ENCODE measurements at places on chromosomes 1 and 21. TPM values are rescaled to one million over a fixed set of nuclear protein-coding genes. Genes with fewer than 3 reads are reported as not detected.
A peak's percentile ranks its signal among the peaks of the same experiment; 100 is the strongest.

Gene RPE65
- total RNA-seq: not detected

Gene MNDA
- 3.5 TPM for total RNA-seq

Gene UBASH3A
- not detected for total RNA-seq

Gene B3GALT5
- total RNA-seq: 0.02 TPM

Gene AUNIP
- total RNA-seq: 1.5 TPM

Gene SYDE2
- 16.0 TPM for total RNA-seq

Gene TEDDM1
- total RNA-seq: not detected

Gene EDARADD
- 2.2 TPM for total RNA-seq

- DNase-seq: no peak
- peaks cover 19% of the 10 kb centered on the region for H3K36me3 ChIP-seq
- H3K4me3 ChIP-seq: no peak overlapping the region
- H3K4me1 ChIP-seq: peaks cover 3% of the 10 kb centered on the region
Observed at GRCh38 chr1:42259739-42260064, 75.3 kb downstream of the FOXJ3 start.

GRCh38 chr1:245481261-245481660, 326.5 kb downstream of the KIF26B start:
- H3K4me1 ChIP-seq: no peaks in the 10 kb centered on the region
- H3K27ac ChIP-seq: no peak overlapping the region
- no peaks in the 10 kb centered on the region for H3K27me3 ChIP-seq
- no peaks in the 10 kb centered on the region for H3K36me3 ChIP-seq

- H3K36me3 ChIP-seq: no peaks in the 10 kb centered on the region
- no peak for DNase-seq
- no peaks in the 10 kb centered on the region for H3K4me1 ChIP-seq
- H3K4me3 ChIP-seq: no peak overlapping the region
- no peak overlapping the region for H3K27ac ChIP-seq
- no peaks in the 10 kb centered on the region for H3K27me3 ChIP-seq
Observed at GRCh38 chr1:159089184-159089791, 12.7 kb upstream of the AIM2 start.

DNA sequence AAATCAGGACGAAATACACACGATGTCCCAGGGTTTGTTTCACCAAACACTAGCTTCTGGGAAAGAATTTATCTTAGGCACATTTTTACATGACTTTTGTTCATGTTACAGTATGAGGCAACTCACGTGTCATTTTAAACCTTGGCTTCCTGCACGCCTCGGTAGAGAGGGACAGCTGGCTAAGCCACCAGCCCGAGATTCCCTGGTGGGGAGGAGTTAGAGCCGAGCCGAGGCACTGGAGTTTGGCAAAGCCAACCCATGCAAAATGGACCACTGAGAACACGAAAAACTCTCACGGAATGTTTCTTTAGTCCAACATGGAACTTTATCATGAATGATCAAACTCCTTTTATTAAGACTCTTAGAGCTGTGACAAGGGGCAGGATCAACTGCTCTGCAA, 240.0 kb downstream of the DYRK1A start:
- H3K36me3 ChIP-seq: no peaks in the 10 kb centered on the region
- no peak overlapping the region for H3K4me3 ChIP-seq
- H3K27me3 ChIP-seq: no peaks in the 10 kb centered on the region
- no peak for DNase-seq
- no peak overlapping the region for H3K27ac ChIP-seq

DNA sequence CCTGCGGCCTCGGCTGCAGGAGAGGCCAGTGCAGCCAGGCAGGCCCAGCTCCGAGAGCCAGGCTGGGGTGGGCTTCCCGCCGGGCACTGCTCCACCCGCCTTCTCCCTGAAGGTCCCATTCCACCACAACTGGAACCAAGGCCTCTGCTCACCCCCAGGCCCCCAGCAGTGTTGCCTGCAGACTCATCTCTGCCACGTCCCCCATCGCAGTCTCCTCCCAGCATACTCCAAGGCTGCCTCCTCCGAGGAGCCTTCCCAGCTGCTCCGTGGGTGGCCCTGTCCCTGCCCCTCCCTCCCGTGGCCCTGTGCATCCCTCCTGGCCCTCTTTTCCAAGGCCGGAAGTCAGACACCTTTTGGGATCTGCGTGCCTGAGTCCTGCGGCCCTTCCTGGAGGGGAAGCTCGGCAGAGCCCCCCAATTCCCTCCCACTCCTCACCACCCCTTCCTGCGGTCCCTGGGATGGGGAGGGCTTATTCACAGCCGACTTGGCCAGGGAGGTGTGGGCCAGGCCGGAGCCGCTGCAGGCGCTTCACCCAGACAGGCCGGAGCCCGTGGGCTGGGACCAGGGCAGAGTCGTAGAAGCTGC, 47.6 kb downstream of the SLX9 start:
- DNase-seq: peak; percentile 19
- no peak overlapping the region for H3K4me3 ChIP-seq
- H3K36me3 ChIP-seq: no peaks in the 10 kb centered on the region

- no peak overlapping the region for H3K27ac ChIP-seq
- no peaks in the 10 kb centered on the region for H3K27me3 ChIP-seq
- no peak overlapping the region for H3K4me3 ChIP-seq
- DNase-seq: no peak
- H3K4me1 ChIP-seq: no peaks in the 10 kb centered on the region
- peaks cover 25% of the 10 kb centered on the region for H3K36me3 ChIP-seq
Observed at GRCh38 chr1:219990782-219991510, 55.4 kb downstream of the EPRS1 start.

- DNase-seq: no peak
- H3K27ac ChIP-seq: no peak overlapping the region
- no peaks in the 10 kb centered on the region for H3K27me3 ChIP-seq
- H3K4me1 ChIP-seq: peaks cover 2% of the 10 kb centered on the region
Observed at GRCh38 chr1:7007902-7008301, 222.6 kb downstream of the CAMTA1 start.

GRCh38 chr1:40338745-40339419, 21.8 kb upstream of the COL9A2 start:
- DNase-seq: peak; percentile 77
- no peaks in the 10 kb centered on the region for H3K27me3 ChIP-seq
- no peak overlapping the region for H3K27ac ChIP-seq
- no peaks in the 10 kb centered on the region for H3K4me1 ChIP-seq
- H3K4me3 ChIP-seq: no peak overlapping the region

DNA sequence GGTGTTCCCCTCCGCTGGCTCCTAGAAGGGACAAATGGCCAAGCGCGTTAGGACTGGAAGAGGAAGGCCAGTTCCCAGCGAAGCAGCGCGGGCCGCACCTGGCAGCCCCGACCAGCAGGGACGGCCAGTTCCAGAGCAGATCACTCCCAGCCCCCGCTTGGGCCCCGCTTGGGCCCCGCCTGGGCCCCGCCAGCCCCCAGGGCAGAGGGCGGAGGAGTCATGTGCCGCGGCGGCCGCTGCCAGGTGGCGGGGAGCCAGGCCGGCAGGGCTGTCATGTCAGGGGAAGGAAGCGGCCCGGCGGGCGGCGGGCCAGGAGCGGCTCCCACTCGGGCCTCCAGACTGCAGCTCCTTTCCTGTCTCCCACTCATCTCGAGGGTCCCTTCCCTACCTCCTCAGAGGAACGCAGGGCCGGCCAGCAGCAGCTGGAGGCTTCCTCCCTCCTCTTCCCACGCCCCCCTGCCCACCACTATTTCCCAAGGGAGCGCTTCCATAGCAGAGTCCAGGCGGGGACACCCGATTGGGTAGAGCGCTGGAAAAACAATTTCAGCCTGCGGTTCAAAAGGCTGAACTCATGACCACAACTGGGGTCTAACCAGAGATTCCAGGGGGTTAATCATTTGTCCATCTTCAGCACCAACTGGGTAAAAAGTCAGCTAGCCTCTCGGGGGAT, 16.5 kb downstream of the ZNF697 start:
- H3K27me3 ChIP-seq: no peaks in the 10 kb centered on the region
- H3K4me1 ChIP-seq: peaks cover 43% of the 10 kb centered on the region
- H3K4me3 ChIP-seq: no peak overlapping the region
- H3K27ac ChIP-seq: peak overlapping the region; percentile 90

GRCh38 chr1:50328552-50328951, 94.7 kb downstream of the DMRTA2 start:
- no peaks in the 10 kb centered on the region for H3K36me3 ChIP-seq
- H3K27ac ChIP-seq: no peak overlapping the region
- H3K27me3 ChIP-seq: peaks cover 18% of the 10 kb centered on the region
- DNase-seq: no peak
- peaks cover 8% of the 10 kb centered on the region for H3K4me1 ChIP-seq

DNA sequence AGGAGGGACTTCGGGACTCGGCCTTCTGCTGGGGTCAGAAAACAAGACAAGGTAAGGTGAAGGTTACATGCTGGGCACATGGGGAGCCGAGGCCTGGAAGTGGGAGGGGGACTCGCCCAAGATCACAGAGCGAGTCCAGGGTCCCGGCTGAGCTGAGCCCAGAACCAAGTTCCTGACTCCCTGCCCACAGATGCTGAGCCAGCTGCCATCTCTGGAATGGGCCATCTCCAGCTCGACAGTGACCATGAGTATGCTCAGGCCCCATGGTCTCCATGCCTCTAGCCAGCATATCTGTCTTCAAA, 26.7 kb upstream of the EDN2 start:
- H3K4me1 ChIP-seq: peaks cover 9% of the 10 kb centered on the region
- H3K27ac ChIP-seq: no peak overlapping the region
- H3K27me3 ChIP-seq: no peaks in the 10 kb centered on the region
- H3K36me3 ChIP-seq: peaks cover 23% of the 10 kb centered on the region
- no peak for DNase-seq
- no peak overlapping the region for H3K4me3 ChIP-seq

GRCh38 chr21:44933199-44933917, 6.5 kb upstream of the SLX9 start:
- H3K4me1 ChIP-seq: peaks cover 26% of the 10 kb centered on the region
- H3K4me3 ChIP-seq: no peak overlapping the region
- DNase-seq: no peak

DNA sequence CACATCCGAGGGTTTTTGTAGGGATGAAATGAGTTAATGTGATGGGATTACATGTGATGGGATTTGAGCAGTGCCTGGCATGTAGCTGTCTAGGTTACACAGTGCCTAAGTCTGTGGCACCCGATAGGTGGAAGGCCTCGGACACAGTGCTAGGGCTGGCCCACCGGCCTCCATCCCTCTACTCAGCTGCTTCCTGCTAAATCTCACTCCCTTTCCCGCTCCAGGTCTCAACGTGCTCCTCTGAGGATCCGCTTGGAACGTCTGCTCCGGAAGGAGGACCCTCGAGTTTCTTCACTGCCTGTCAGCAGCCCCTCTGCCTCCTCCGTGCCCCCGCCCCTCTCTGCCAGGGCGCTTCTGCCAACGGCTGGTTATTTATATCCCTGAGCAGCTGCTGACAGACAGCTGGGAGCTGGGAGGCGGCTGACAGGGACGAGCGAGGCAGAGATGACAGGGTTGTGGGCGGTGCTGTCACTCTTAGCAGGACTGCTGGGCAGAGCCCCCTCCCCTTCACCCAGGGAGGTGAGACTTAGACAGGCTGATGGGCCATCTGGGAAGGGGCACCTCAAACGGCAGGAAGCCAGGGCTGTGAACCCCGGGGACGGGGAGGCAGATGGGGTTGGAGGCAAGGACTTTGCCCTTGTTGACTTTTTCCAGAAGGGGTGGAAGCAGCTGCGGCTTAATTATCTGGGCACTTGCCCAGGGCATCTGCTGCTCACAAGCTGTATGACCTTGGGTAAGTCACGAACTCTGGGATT, 26.6 kb upstream of the LRRN2 start:
- H3K27me3 ChIP-seq: peaks cover 5% of the 10 kb centered on the region
- peak; percentile 33 for DNase-seq
- H3K4me3 ChIP-seq: no peak overlapping the region
- no peak overlapping the region for H3K27ac ChIP-seq
- H3K36me3 ChIP-seq: no peaks in the 10 kb centered on the region

DNA sequence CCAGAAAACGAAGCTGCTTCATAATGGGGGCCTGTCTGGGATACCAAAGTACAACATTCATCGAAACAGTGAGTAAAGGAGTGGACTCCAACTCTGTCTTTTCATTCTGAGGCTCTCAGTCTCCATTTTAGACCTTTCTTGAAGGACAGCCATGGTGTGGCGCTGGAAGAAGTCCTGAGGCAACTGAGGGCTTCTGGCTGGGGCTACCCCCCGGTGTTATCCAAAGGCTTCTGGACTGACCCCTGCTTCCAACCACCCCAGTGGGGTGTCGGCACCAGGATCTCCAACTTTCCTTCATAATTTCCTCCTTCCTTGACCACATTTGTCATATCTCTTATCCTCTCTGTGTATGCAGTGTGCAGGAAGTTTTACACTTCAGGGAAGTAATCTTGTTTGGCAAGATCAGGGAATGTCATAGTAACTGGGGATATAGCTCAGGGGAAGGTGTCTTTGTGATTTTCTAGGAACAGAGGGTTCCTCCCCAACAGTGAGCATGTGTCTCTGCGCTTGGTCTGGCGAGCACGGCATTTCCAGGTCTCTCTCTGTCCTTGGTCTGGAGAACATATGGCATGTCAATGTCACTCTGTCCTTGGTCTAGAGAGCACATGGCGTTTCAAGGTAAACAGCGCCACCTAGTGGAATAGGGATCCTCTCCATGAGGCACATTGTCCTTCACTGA, 19.4 kb upstream of the BSDC1 start:
- no peak overlapping the region for H3K27ac ChIP-seq
- no peaks in the 10 kb centered on the region for H3K36me3 ChIP-seq
- H3K27me3 ChIP-seq: no peaks in the 10 kb centered on the region
- H3K4me3 ChIP-seq: no peak overlapping the region
- no peaks in the 10 kb centered on the region for H3K4me1 ChIP-seq
- peak; percentile 58 for DNase-seq

DNA sequence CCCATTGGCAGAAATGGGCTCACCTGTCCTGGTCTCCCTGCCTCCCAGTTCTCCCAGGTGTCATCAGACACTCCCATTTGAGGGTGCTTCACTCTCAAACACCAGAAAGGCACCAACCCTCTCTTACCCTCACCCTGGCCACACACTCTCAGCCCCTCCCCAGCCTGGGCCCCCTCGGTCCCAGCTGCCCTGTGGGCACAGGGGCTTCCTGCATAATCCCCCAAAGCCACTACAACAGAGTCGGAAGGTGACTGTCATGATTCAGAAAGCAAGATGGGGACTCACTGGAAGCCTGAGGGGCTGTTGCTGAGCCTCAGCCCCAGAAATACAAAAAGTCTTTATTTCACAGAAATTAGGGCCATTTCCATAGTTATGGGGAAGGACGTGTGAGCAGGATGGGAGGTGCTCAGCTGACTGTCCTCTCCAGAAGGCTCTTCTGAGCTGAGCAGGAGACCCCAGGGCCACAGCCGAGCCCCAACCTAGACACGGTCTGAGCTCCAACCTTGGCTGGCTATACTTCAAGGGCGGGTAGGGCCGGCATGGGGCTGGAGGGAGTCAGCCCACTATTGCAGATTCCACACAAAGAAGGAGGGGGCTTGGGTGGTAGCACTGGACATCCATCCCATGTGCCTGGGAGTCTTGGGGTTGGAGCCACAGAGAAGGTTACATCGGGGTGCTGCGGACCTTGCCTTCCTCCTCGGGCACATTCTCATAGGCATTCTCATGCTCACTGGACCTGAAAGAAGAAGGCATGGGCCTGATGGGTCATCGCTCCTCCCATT, 6.3 kb downstream of the PDZK1IP1 start:
- peaks cover 16% of the 10 kb centered on the region for H3K4me1 ChIP-seq
- H3K27me3 ChIP-seq: peaks cover 15% of the 10 kb centered on the region
- DNase-seq: no peak
- H3K27ac ChIP-seq: no peak overlapping the region

All from heart left ventricle (tissue), 16 donors.